ENCODE measurements at places on chromosomes 7 and 10.

- DNase-seq = no peak
Observed at GRCh38 chr7:100546129-100546925, 7.3 kb downstream of the AGFG2 start.

- DNase-seq = no peak
Observed at GRCh38 chr7:13055732-13056368, 368.4 kb downstream of the ARL4A start.

GRCh38 chr7:110337646-110338045 lies 753.3 kb upstream of the LRRN3 start:
- DNase-seq = no peak

- no peak for DNase-seq
Observed at GRCh38 chr10:93281367-93281720, 200.8 kb downstream of the MYOF start.

DNA sequence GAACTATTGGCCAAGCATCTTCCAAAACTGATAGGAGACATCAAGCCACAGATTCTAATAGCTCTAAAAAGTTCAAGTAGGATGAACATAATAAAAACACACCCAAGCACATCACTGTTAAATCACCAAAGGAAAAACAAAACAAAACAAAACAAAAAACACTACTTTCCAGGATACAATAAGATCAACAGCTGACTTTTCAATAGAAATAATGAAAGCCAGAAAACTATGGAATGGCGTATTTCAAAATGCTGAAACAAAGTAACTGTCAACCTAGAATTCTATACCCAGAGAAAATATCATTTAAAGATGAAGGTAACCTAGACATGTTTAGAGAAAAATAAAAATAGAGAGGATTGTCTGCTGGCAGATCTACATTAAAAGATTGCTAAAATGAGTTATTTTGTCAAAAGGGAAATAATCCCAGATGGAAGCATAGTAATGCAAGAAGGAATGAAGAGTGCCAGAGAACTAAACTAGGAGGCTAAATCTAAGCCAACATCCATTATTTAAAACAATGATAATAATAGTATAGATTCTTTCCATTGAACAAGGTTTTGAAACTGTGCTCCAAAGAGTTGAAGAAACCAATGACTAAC lies 13.9 kb downstream of the TUBAL3 start:
- DNase-seq = no peak

DNA sequence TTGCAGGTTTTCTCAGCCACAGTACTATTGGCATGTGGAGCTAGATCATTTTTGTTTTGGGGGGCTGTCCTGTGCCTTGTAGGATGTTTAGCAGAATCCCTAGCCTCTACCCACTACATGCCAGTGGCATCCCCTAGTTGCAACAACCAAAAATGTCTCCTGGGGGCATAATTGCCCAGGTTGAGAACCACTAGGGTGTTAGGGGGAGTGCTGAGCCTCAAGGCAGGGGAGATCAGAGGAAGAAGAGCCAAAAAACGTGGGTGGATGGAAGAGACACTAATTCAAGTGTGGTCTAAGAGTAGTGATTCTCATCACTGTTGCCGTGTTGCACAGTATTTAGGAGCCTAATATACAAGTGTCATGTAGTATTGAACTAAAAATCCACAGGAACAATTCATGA lies 31.7 kb upstream of the CCNY start:
- no peak for DNase-seq

- DNase-seq = no peak
Observed at GRCh38 chr10:104273899-104274575, 5.1 kb downstream of the GSTO2 start.

DNA sequence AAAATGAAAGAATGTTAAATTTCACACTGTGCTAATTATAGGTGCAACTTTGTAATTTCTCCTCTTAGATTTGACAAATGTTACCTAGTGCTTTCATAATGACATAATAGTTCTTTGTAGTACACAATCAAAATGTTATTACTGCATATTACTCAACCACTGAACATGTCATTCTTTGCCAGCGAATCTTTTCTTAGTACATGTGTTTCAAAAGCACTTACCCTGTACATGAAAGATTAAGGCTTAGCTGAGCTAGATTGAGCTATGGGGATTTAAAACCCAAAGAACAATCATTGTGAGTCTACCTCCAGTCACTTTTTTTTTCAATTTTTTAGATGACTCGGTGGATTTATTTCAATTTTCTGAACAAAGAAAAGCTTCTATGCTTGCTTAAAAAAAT lies 123.5 kb upstream of the FERD3L start:
- peak; percentile 10 for DNase-seq

- no peak for DNase-seq
Observed at GRCh38 chr10:24915304-24915703, 37.1 kb downstream of the PRTFDC1 start.

- DNase-seq = no peak
Observed at GRCh38 chr7:101395376-101395775, 32.7 kb downstream of the COL26A1 start.

DNA sequence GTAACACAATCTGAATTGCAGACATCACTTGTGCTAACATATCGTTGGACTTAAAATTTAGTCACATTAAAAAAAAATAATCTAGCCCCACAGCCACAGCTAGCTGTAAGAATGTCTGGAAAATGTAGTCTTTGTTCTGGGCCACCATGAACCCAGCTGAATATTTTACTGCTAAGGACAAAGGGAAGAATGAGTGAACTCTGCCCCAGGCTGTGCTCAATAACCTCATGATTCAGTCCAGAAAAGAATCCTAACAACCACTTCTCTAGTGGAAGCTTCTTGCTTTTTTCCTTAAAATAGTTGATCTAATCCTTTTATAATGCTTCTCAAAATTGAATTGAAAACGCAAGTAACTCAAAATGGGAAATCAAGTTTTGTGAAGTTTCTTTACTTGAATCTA lies 25.6 kb upstream of the SOSTDC1 start:
- no peak for DNase-seq

- no peak for DNase-seq
Observed at GRCh38 chr10:6407034-6407721, 172.9 kb downstream of the PRKCQ start.
